ENCODE measurements at places on chromosomes 16 and 17.

DNA sequence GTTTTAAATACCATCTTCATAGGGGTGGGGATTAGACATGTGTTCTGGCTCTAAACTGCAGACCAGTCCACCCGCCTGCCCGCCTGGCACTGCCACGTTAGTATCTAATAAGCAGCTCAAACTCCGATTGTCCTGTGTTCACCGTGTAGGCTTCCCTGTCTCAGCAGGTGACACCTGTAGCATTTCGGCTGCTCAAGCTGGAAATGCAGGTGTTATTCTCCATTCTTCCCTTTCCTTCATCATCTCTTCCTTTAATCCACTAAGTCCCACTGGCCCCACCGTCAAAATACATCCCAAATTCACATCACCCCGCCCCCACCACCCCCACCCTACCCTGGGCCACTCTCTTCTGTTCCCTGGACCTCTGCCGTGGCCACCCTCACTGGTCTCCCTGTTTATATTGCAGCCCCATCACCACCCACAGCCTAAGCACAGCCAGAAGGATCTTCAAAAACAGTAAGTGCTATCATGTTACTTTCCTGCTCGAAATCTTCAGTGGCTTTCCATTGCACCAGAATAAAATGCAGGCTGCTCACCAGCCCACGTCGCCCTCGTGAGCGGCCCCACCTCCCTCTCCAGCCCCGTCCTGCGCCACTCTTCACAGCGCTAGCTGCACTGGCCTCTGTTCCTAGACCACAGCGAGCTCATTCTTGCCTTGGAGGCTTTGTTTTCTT, 65.1 kb downstream of the RTN4RL1 start:
- no peak for DNase-seq

DNA sequence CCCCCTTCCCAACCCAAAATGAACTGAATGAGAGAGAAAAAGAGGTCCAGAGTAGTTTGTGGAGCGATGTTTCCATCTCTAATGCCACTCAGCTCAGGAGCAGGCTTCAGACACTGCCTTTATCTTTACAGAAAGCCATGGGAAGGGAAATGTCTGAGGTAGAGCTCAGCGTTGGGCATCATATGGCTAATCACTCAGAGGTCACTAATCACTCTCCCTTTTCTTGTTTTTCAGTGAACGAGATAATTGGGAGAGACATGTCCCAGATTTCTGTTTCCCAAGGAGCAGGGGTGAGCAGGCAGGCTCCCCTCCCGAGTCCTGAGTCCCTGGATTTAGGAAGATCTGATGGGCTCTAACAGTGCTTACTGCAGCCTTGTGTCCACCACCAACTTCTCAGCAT, 9.8 kb downstream of the ESRP2 start:
- no peak for DNase-seq

- no peak for DNase-seq
Observed at GRCh38 chr17:72901083-72901482, 191.4 kb downstream of the SLC39A11 start.

GRCh38 chr17:59152925-59153324, 2.1 kb downstream of the SKA2 start:
- no peak for DNase-seq

Data from naive thymus-derived CD8-positive, alpha-beta T cell (primary cell).